Activated naive CD4-positive, alpha-beta T cell treated with anti-CD3 and anti-CD28 coated beads, Interleukin-2, amount 50 U/mL, for 72 hours (primary cell): ENCODE measurements at places on chromosomes 16 and 17. TPM values are rescaled to one million over a fixed set of nuclear protein-coding genes. Genes with fewer than 3 reads are reported as not detected.
A peak's percentile ranks its signal among the peaks of the same experiment; 100 is the strongest.

GRCh38 chr17:76491271-76492122 lies 9.7 kb downstream of the RHBDF2 start:
- DNase-seq, result no peak

Gene HOXB6
- 0.16 TPM for total RNA-seq

DNA sequence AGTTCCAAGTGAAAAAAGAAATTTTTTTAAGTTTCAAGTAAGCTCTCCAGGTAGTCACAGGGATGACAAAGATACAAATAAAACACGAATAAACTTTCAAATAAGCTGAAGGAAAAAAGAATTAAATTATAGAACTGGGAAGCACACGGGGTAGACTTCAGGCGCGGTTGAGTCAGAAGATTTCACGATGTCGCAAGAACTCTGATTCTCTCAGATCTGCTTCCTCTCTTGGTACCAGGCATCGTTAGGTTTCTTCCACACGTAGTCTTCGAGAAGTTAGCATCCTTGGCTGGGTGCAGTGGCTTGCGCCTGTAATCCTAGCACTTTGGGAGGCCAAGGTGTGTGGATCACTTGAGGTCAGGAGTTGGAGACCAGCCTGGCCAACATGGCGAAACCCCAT lies 784.1 kb upstream of the RBFOX1 start:
- no peak for DNase-seq

Gene DRC7
- total RNA-seq, result not detected

Gene DOC2A
- total RNA-seq, result 0.80 TPM

DNA sequence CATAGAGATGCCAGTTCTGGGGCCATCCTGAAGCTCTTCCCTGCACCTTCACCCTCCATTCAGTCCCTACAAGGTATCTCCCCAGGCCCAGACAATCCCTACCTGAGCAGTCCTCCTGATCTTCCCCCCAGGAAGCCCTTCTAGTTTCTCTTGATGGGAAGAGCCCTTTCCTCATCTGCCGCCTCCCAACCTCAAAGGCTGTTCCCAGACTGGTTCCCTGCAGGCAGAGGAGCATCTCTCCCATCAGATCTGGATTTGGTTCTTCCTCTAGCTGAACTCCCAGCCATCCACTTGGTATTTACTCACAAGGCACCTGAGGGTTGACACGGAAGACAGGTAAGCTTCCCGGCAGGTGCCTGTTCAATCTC lies 24.6 kb upstream of the PHB1 start:
- DNase-seq, result no peak

GRCh38 chr17:36133602-36134236 lies 30.1 kb downstream of the CCL4 start:
- no peak for DNase-seq

Gene KRT25
- not detected for total RNA-seq

Gene SPATA32
- total RNA-seq, result 0.50 TPM

DNA sequence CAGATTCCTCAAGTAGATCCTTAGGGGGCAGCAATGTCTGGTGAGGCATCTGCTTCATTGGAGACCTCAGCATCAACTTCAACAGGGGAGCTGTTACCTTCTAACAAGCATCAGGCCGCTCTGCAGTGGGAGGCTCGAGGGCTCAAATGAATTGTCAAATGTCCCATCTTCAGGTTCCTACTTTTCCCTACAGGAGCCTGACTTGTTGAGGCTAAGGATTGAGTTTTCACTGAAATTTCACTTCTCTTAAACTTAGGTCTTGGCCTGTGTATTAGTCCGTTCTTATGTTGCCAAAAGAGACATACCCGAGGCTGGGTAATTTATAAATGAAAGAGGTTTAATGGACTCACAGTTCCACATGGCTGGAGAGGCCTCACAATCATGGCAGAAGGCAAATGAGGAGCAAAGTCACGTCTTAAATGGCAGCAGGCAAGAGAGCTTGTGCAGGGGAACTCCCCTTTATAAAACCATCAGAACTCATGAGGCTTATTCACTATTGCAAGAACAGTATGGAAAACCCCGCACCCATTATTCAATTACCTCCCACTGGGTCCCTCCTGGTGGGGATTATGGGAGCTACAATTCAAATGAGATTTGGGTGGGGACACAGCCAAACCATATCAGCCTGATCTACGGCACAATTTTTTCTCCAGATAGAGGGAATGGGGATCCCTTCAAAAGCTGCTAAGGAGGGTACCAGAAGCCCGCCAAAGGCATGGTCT lies 5.1 kb upstream of the CD300LD start:
- DNase-seq, result no peak

DNA sequence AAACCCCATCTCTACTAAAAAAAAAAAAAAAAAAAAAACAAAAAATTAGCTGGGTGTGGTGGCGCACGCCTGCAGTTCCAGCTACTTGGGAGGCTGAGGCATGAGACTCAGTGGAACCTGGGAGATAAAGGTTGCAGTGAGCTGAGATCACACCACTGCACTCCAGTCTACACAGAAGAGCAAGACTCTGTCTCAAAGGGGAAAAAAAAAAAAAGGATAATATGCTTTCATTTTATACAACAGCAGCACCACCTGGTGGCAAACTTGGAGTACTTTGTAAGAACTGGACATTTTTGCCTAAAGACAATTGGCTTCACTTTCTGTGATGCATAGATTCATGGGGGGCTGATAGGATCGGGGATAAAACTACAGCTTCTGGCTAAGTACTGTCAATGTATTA lies 8.5 kb downstream of the CHTF8 start:
- DNase-seq, result no peak

Gene TM4SF5
- total RNA-seq, result not detected

DNA sequence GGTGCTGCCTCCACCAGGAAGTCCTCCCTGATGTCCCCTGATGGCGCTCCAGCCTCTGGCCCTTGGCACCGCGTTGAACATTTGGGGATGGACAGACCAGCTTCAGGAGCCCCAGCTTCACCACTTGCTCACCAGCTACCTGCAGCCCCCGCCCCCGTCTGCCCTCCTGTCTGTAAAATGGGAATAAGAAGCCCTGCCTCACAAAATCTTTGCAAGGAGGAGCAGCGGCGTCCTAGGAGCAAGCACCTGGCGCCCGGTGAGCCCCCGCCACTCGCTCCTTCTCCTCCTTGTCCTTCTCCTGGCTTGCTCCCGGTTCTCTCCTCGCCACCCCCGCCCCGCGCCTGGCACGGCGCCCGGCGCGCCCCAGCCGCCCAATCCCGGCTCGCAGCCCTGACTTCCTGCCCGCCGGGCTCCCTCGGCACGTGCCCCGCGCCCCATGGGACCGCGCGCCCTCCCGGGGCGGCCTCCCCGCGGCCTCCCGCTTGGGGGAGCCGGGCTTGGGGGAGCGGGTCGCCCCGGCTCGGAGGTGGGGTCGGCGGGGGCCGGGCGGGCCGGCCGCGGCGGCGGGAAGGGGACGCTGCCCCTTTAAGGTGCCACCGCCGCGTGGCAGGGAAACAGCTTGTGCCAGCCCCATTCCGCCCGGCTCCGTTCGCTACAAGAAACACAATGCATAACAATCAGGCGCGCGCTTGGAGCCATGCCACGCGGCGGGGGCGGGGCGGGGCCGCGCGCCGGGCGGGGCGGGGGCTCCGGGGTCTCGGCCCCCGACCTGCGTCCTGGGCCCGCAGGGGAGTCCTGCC lies 9.1 kb upstream of the PPP1R1B start:
- peak; percentile 66 for DNase-seq

Gene SALL1
- not detected for total RNA-seq

- no peak for DNase-seq
These were observed 44.9 kb upstream of the ERN1 start for GRCh38 chr17:64174686-64175456.
